ENCODE measurements at places on chromosomes 3 and 15.
A peak's percentile ranks its signal among the peaks of the same experiment; 100 is the strongest.

GRCh38 chr15:26087395-26087794 lies 224.3 kb upstream of the ATP10A start:
- no peak for DNase-seq

- no peak for DNase-seq
Measured at GRCh38 chr15:78732634-78733033, 78.6 kb downstream of the ADAMTS7 start.

DNA sequence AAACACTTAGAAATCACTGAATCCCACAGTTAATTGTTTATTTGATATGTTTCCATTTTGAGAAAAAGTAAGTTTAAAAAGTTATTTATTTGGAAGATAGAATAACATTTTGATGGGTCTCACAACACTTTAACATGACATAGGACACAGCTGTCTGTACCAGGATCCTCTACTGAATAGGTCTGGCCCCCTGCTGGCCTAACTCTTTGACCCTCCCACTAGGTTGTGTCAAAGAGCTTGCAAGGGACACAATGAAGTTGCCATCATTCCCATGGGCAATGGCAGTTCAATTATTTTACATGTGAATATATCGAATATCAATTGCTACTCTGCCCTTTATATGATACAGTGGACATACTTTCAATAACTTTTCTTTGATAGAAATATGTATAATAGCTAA lies 138.9 kb downstream of the EPHA3 start:
- DNase-seq, result no peak

GRCh38 chr3:42505128-42505848 lies 2.8 kb downstream of the VIPR1 start:
- no peak for DNase-seq

DNA sequence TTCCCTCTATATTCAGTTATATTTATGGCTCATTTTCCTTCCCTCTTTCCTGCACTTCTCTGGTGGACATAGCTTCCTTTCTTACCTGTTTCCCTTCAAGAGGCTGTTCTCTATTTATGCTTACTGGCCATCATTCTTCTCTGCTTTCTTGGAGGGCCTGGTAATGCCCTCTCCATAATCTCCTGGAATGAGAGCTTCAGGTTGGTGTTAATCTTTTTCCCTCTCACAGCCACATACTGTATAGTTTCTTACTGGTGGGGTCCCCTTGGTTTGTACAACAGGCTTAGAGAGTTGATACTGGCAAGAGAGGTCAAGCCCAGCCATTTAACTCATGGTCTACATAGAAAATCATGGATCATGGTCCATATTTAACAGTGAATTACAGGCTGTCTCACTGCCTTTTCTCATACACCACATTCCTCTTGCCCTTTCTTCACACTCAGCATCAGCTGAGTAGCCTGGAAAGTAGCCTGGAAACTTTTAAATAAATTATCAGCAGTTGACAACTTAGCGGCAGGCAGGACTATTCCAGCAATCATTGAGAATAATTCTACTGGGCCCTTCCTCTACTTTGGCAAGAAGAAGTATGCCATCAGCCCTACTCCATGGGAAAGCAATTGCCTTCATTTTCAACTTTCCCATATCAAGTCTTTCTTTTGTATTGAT lies 38.0 kb upstream of the DPH6 start:
- DNase-seq, result no peak

GRCh38 chr3:158539414-158540014 lies 31.5 kb upstream of the MLF1 start:
- DNase-seq, result peak; percentile 53

GRCh38 chr3:131775650-131776049 lies 259.2 kb downstream of the CPNE4 start:
- no peak for DNase-seq

GRCh38 chr3:133895208-133896001 lies at the start of gene RAB6B:
Gene RAB6B (minus strand): TSS chr3:133895882. CDS start chr3:133895466, 416 bp downstream.
- no peak for DNase-seq

- no peak for DNase-seq
Measured at GRCh38 chr3:194243172-194243837, 107.4 kb downstream of the HES1 start.

DNA sequence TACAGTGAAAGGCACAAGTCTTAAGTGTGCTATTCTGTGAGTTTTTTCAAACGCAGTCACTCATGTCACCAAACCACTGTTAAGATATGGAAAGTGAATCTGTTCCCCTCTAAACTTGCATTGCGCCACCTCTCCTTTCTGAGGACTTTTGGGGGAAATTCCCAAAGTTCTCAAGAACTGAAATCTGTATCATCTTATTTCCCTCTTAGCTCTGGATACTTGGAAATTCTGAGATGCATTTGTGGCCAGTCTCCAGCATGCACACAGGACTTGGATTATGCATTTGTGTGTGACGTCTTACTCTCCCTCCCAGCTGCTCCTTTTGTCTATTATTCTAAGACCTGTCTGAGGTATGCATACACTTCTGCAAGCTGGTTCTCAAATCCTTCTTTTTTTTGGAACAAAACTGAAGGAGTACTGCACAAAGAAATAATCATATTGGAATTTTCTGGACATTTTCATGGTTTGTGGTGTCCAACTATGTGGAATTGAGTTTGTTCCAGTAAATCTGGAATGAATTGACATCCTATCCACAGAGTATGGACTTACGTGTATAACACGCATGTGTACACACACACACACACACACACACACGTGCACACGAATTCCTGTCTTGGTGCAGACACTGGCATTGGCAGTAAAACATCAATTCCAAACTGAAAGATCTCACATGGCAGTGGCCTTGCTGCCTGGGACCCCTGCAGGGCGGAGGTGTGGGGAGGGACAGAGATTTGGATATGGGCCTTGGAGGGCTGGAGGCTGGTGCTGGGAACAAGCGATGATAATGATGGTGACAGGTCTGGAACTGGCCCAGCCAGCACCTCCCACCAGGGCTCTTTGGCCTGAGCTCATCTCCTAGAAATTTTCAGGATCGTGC lies 8.2 kb upstream of the LCTL start:
- no peak for DNase-seq

GRCh38 chr3:98612587-98612986 lies 19.2 kb upstream of the CPOX start:
- DNase-seq, result no peak

GRCh38 chr3:126026277-126026751 lies 57.3 kb downstream of the ROPN1B start:
- no peak for DNase-seq

DNA sequence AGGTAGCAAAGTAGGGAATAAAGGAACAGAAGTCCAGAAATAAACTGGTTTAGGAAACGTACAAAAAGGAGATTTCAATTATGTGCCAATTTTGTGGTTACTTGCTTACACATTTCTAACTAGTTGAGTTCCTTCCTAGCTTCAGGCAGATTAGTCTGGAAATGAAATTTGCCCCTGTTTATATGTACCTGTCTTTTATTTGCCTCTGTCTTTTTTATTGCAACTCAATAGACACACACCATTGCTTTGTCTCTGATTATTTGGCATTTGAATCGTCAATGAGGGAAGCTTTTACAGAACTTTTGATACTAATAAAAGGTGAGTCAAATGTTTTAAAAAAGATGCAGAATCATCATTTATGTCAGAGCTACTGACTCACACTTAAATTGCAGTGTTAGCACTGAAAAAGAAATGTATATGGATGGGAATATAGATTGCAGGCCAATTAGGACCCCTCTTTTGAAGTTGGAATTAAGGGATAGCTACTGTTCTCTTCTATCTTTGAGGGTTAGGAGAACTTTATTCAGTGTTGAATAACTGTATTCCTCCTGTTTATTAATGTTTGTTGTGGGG lies 60.5 kb downstream of the TRAK1 start:
- DNase-seq, result no peak

DNA sequence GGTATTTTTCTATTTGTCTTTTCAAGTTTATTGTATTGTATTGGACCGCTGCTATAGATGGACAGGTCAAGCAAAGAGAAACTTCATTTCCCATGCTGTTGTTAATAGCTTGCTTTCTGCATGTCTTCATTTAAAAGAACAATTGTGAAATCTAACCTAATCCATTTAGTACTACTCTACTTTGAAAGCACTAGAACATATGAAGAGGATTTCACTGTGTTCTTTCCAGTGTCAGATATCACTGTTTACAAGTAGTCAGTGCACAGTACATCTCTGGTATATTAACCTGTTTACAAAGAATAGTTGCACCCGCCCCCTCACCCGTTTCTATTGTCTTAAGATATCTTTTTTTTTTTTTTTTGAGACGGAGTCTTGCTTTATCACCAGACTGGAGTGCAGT lies 21.8 kb upstream of the EDEM1 start:
- no peak for DNase-seq

- DNase-seq, result no peak
Measured at GRCh38 chr3:24043168-24043567, 98.1 kb downstream of the NR1D2 start.

GRCh38 chr3:36480911-36481648 lies 100.8 kb downstream of the STAC start:
- no peak for DNase-seq

GRCh38 chr3:52216585-52217408 lies 8.6 kb downstream of the TLR9 start:
- DNase-seq, result peak; percentile 81

DNA sequence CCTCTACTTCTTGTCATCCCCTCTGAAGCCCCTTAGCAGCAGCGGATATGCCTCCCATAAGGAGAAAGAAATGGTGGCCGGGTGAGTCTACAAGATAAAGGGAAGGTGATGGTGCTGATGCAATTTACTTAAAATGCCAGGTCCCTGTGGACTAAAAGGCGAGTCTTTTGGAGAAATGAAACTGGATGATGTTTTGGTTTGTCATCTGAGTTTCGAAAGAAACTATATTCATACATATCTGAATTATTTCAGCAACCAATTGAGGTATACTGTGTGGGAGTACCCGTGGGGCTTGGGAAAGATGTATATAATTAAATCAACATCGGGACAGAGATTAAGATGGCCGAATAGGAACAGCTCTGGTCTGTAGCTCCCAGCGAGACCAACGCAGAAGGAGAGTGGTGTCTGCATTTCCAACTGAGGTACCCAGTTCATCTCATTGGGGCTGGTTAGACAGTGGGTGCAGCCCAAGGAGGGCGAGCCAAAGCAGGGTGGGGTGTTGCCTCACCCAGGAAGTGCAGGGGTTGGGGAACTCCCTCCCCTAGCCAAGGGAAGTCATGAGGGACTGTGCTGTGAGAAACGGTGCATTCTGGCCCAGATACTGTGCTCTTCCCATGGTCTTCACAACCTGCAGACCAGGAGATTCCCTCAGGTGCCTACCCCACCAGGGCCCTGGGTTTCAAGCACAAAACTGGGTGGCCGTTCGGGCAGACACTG lies 210.6 kb upstream of the CHRM5 start:
- DNase-seq, result no peak

DNA sequence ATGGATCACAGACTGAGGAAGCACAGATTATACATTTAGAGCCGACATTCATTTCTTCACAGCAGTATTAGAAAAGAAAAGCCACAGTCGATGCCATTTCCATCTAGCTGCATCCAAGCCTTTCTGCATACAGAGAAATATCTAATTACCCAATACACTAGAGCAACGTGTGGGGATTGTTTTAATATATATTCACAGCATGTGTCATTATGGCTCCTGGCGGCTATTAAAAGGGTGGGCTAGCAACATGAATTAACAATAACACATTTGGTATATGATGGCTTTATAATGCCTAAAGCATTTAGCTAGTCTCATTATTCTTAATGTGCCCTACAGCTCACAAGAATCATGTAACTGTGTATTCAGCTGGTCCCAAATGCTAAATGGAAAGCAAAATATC lies 1030.5 kb downstream of the FHIT start:
- no peak for DNase-seq

GRCh38 chr15:68749793-68750192 lies 70.9 kb downstream of the ANP32A start:
- DNase-seq, result no peak

- peak; percentile 9 for DNase-seq
Measured at GRCh38 chr15:63672369-63672768, 75.2 kb downstream of the FBXL22 start.

GRCh38 chr3:112802338-112802737 lies 44.3 kb downstream of the CD200R1L start:
- no peak for DNase-seq

DNA sequence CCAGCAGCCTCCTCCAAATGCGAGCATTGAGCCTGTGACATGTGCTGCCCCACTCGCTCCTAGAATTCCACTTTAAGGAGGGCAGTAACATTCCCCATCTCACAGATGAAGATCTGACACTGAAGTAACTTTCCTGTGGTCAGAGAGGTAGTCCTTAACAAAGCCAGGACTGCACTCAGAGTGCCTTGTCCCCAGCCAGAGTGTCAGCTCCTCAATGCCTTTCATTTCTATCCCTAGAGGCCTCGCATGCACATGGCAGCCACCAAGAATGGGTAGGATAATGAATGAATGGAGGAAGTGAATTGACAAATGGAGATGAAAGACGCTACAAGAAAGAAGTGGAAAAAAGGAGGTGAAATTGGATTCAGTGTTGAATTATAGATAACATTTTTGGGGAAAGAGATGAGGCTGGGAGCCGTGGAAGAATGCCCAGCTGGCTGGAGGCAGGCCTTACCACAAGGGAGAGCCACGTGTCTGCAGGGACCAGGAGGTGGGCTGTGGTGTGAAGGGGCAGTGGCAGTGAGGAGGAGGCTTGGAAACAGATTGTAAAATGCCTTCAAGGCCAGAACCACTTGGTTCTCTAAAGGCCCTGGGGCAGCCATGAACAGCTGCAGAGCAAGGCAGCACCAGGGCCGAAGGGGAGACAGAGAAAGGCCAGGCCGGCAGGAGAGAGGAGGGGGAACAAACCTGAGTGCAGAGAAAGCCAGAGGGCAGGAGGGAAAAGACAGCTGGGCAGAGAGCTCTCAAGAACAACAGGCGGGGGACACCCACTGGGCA lies 10.4 kb downstream of the CFAP92 start:
- DNase-seq, result no peak
